ENCODE measurements at places on chromosomes 7 and 10.

DNA sequence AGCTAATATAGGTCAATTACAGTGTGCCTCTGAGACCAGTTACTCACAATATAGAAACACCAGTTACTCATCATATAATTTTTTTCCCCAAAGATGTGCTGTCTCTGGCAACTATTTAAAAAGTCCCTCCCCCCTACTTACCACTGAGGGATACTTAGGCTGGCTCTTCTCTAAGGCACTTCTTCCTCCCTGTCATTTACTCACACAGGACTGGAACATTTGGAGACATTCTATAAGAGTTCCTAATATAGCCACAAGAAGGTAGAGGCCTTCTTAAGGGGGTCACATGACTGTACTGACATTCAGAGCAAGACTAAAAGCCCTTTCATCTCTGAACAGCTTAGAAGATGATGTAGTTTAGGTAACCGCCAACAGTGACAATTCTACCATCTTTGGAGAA is 44.4 kb upstream of the SLIT1 start:
- DNase-seq, result no peak

DNA sequence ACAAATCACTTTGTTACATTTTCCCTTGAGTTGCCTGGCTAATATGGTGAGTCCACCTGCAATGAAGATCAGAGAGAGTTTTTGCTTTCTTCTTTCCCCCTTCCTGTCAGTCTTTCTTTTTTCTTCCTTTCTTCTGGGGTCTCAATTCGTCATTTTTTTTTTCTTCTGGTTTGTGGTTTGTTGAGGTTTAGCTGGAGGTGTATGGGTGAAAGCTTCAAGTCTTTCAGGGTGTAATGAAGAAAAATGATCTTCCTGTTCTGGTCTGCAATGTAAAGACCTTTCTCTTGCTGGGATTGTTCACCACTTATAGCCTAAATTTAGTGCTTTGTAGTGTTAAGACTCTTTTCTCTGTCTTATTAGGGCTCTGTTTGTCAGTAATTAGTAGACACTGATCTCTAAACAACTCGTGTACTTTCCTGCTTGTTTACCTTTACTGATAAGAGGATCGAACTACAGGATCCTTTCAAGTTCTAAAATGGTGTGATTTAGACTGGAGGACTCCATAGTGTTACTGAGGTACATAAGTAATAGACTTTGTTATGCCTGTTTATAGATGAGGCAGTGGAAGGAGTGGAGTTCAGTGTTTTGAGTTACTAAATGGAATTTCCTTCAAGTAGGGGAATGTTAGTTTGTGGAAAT is 129.1 kb downstream of the SUGCT start:
- DNase-seq, result no peak

DNA sequence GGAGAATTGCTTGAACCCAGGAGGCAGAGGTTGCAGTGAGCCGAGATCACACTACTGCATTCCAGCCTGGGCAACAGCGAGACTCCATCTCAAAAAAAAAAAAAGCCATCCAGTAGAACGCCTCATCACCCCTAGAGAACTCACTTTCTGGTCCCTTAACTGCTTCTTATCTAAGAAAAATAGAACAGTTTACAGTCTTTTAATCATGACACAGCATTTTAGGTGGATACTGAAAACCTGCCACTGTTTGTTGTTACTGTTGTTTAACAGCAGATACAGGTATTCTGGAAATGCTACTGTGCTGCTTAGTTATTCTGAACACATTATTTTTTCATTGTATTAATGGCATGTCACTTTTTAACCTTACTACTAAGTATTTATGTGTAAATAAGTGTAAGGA is 624.3 kb upstream of the GHITM start:
- DNase-seq, result no peak

DNA sequence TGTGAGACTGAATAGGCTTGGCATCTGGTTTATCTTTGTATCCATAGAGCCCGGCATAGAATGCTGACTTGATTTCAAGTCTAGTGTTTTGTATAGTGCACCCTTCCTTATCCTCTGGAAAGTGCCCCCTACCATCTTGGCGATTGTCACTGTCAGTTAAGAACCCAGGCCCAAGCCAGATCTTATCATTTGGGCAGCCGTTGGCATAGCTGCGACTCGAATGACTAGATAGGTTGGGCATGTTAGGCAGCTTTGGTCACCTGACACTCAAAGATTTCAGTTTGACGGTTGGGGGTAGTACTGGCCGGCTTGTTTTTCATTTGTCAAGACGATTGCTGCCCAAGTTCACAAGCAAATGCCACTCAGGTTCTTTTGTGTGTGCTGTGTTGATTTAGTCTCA is 6.6 kb downstream of the NIPSNAP2 start:
- no peak for DNase-seq

DNA sequence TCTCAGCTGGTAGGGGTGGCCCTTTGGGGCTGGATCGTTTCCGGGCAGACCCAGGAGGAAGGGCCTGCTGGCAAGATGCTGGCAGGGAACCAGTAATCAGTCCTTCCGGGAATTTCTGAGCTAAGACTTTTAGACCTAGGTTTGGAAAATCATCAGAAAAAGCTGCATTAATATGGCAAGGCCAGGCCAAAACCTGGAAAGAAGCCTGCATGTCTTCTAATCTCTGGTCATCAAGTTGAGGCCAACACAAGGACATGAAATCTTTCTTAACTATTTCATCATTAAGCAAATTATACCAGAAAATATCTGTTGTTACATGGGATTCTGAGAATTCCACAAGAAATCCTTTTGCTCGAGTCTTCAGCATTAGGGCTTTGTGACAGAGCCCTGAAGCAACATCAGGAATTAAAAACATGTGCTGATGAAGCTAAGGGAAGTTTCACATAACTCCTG is 19.9 kb downstream of the CPA1 start:
- DNase-seq, result no peak

DNA sequence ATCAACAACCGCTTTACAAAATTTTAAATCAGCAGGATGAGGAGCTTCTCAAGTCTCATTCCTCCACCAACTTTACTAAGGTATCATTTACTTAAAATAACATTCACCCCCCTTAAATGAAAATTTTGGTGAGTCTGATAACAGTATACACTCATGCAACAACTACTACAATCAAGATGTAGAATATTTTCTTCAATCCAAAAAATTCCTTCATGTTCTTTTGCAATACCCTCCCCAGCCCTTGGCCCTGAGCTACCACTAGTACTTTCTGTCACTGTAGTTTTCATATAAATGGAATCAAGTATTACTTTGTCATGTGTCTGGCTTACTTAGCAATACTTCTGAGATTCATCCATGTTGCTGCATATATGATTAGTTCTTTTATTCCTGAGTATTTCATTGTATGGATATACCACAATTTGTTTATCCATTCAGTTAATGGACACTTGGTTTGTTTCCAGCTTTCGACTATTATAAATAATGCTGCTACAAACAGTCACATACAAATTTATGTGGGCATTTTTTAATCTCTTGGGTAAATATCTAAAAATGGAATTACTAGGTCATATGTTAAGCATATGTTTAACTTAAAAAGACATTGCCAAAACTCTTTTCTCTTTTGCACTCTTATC is 43.0 kb downstream of the NT5C2 start:
- no peak for DNase-seq

DNA sequence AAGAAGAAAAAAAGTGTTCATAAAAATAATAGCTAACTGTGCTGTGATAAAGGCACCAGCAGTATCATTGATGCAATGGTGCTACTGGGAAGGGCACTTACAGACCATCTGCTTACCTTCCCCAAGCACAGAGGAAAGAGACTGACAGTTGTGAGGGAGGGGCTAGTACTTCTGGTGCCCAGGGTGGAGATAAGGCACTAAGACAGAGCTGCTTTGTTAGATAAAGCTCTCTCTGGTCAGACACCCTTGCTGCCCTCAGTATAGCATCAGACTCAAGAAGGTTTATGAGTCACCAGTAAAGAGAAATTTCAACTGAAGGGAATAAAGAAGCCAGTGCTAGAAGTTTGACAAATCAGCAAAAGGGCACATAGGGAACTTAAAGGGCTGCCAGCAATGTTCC is 325.6 kb downstream of the HPSE2 start:
- DNase-seq, result no peak

GRCh38 chr7:154364170-154364569 is 312.0 kb downstream of the DPP6 start:
- DNase-seq, result no peak

- no peak for DNase-seq
Observed at GRCh38 chr10:101019440-101019703, 11.6 kb downstream of the PDZD7 start.

- no peak for DNase-seq
Observed at GRCh38 chr10:43216931-43217562, 49.8 kb downstream of the RASGEF1A start.

DNA sequence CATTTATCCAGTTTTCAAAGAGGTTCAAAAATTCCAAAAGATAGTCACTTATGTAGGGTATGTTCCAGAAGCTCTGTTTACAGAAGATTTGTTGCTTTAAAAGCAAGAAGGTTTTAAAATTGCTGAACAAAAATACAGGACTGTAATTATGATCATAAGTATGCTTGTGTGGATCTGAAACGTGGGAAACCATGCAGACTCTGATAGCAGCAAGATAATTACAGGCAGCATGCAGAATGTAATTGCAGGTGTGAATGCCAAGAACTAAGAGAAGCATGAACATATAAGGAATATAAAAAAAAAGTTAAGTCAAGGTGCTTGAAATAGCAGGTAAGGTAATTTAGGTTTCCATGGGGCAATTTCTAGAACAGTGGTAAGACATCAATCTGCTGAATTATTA is 405.7 kb downstream of the ARL4A start:
- no peak for DNase-seq

- no peak for DNase-seq
Observed at GRCh38 chr7:7369134-7369533, 166.5 kb downstream of the COL28A1 start.

GRCh38 chr10:119221201-119221600 is 13.8 kb downstream of the GRK5 start:
- no peak for DNase-seq

DNA sequence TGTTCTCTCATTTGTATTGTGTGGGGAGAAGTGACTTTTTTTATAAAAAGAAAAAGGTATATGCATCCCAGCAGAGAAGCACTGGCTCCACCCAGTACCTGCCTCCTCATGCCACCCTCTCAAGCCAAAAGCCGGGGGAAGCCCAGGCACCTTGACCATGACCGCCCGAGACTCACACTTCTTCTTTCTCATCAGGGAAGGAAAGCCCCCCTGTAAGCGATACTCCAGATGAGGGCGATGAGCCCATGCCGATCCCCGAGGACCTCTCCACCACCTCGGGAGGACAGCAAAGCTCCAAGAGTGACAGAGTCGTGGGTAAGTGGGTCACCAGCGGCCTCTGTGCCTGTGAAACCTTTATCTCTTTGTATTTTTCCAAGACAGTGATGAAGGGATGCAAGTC is 22.9 kb downstream of the IKZF1 start:
- no peak for DNase-seq

Measured in esophagus squamous epithelium (tissue), 5 donors.